ENCODE measurements at places on chromosomes 7 and 10.

GRCh38 chr10:73873838-73874215 lies 528 bp downstream of the CAMK2G start:
- no peak for DNase-seq

DNA sequence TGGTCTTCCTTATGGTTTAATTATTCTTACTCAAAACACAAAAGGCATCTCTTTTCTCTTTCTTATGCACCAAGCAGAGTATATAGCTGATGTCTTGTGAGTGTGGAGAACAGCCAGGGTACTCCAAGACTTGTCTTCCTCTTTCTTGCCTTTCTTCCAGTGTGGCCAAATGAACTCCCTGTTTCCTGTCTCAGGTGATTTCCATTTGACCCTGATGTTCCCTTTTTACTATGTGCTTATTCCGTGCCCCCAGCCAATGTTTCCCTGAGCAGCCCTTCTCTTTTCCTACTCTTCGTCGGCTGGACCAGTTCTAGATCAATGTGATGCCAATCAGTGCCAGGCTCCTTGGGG lies 12.6 kb downstream of the OR9A4 start:
- DNase-seq: no peak

- no peak for DNase-seq
Measured at GRCh38 chr10:119299531-119299930, 92.2 kb downstream of the GRK5 start.

DNA sequence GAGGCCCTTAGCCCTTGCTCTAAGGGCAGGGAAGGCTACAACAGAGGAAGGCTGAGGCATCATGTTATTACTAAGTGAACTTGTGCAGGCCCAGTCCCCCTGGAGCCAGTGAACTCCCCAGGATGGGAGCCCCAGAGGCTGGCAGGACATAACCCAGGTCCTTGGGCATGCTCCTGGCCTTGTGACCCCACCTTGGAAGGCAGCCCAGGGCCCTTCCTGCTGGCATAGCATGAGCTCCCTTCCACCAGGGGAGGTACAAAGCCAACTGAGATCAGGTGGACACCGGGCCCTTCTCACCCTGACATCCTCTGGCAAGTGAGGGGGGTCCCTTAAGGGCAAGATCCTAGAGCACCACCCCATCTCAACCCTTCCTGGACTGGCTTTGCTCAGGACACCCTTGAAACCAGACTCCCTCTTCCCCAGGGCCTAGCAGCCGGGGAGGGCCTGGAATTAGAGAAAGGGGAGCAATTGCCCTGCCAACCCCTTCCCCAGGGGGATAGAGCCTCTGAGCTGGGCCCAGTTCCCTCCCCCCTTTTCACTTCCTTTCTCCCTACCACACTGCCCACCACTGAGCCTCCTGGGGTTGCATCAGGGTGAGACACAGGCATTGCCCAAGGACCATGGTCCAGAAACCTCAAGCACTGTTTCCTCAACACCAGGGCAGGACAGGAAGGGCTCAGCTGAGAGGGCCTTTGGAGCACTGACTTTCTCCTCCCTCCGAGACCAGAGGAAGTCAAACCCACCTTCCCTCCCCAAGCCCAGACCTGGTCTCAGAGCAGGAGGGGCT lies 1.8 kb upstream of the VSIR start:
- no peak for DNase-seq

Data from stimulated activated CD8-positive, alpha-beta memory T cell treated with anti-CD3 and anti-CD28 coated beads, Interleukin-2, amount 100 ng/mL, for 48 hours (primary cell).